ENCODE measurements at places on chromosomes 6 and 20.

DNA sequence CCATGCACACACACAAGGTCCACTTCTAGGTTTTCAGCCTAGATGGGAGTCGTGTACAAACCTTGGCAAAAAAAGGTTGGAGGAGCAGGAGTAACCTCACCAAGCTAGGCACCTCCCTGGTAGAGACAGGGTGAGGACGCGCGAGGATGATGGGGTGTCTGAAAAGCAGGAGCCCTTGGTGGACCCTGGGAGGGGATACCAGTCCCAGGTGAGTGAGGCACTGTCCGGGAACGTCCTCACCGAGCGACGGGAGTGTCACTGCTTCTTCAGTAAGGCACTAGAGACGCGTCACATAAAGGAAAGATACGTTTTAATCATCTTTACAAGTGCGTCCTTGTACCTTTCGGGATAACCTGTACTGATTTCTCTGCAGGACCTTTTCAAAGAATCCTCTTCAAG lies 29.4 kb upstream of the ZBP1 start:
- no peak for DNase-seq

DNA sequence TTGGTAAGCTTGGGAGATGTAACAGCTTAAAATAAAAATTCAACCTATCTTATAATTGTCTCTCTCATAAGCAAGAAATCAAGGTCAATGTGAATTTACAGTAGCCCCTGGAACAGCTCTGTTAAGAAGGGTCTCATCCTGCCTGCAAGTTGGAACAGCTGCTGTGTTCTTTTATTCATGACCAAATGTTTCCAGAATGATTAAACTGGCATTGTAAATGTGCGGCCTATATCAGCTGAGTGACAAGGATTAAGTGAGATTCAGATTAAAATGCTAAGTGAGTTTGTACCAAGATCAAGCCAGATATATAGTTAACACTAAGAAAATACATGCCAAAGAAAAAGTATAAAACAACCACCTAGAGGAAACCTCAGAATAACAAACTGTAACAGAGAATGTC lies 45.3 kb upstream of the NRSN1 start:
- no peak for DNase-seq

DNA sequence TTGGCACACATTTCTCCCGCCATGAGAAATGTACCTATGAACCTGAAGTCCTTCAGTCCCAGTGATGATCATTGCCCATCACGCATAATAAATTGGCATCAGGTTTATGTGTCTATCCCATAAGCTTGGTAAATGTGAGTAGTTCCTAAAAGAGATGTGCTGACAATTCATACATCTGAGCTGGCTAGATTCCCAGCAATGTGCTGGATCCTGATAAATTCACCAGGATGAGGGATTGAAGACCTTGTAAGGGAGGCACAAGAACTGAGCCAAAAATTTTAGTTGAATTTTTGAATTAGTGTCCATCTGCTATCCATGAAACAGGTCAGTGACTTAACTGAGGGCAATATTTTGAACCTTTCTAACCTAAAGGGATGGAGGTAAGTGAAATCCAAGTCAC lies 267.9 kb upstream of the CITED2 start:
- no peak for DNase-seq

DNA sequence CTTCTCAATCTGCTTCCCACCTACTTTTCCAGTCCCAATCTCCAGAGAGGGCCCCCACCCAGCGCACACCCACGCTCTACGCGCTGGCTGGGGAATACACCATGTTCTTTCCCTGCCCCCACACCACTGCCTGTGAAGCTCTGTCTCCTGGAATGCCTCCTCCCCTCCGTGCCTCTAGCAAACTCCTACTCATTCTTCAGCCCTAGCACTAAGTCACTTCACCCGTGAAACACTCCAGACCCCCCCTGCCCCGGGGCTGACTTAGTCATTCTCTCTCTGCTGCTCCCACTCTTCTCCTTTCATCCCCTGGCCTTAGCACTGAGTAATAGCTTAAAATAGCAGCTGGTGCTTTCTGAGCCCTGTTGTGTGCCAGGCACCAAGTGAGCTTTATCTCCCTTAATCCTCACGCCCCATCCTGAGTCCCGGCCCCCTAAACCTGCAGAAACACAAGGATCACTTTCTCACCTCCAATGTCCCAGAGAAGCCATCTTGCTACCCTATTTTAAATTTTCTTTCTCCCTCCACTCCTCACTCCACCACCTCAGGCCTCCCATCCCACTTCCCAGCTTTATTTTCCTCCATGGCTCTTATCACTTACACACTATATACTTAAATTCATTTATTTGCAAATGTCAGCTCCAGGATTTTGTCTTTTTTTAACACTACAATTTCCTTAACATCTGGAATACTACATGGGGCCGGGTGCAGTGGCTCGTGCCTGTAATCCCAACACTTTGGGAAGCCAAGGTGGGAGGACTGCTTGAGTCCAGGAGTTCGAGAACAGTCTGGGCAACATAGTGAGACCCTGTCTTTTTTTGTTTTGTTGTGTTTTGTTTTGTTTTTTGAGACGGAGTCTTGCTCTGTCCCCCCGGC lies 6.3 kb upstream of the PARD6B start:
- DNase-seq, result no peak

GRCh38 chr6:32825966-32826365 lies 9.2 kb upstream of the HLA-DOB start:
- DNase-seq, result peak; percentile 7

GRCh38 chr6:39339868-39340550 lies 17.5 kb upstream of the KCNK16 start:
- peak; percentile 83 for DNase-seq

DNA sequence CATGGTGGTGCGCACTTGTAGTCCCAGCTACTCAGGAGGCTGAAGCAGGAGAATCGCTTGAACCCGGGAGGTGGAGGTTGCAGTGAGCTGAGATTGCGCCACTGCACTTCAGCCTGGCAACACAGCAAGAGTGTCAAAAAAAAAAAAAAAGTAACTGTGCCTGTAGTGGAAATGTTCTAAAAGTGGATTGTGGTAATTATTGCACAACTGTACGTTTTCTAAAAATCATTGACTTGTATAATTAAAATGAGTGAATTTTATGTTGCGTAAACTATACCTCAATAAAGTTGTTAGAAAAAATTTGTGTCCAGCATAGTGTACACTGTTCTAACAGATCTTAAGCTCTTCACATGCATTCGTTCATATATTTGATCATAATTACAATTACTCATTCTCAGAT lies 5.5 kb downstream of the SEC23B start:
- DNase-seq, result no peak
